ENCODE measurements at places on chromosomes 1 and 21.

- no peak for DNase-seq
Measured at GRCh38 chr1:219427403-219427802, 185.5 kb downstream of the ZC3H11B start.

DNA sequence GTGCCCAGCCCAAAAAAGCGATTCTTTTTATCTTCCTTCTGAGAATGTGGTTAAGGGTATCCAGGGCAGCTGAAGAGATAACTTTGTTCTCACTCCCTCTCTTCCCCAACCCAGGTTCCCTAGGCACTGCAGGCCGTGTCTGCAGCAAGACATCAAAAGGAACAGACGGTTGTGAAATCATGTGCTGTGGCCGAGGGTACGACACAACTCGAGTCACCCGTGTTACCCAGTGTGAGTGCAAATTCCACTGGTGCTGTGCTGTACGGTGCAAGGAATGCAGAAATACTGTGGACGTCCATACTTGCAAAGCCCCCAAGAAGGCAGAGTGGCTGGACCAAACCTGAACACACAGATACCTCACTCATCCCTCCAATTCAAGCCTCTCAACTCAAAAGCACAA, 11.4 kb downstream of the WNT2B start:
- no peak for DNase-seq

GRCh38 chr1:83978056-83978455, 20.9 kb downstream of the TTLL7 start:
- no peak for DNase-seq

- DNase-seq, result no peak
Measured at GRCh38 chr21:26280148-26280547, 109.6 kb upstream of the APP start.

DNA sequence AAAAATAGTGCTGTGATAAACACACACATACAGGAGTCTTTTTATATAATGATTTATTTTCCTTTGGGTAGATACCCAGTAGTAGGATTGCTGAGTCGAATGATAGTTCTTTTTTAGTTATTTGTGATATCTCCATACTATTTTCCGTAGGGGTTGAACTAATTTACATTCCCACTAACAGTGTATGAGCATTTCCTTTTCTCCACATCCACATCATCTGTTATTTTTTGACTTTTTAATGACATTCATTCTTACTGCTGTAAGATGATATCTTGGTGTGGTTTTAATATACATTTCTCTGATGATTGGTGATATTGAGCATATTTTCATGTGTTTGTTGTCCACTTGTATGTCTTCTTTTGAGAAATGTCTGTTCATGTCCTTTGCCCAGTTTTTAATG, 78.3 kb downstream of the NIBAN1 start:
- DNase-seq, result no peak

GRCh38 chr1:76957961-76958360, 90.7 kb downstream of the ST6GALNAC5 start:
- DNase-seq, result no peak

DNA sequence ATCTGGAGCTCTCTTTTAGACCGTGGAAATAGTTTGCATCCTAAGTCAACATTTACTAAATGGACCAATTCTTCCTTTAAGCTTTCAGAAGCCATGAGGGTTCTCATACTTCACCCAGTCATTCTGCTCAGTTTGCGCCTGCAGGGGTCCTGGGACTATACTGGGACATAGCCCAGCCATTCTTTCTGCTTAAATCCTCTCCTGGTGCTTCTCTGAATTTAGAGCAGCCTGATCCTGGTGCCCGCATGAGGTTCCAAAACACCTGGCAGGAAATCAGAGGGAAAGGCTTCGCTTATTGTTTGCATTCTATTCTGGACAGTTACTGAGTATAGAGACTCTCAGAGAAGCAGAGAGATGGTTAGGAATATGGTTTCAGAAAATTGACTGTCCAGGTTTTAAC, 27.0 kb downstream of the TNN start:
- no peak for DNase-seq

GRCh38 chr1:3908886-3909517, 8.9 kb upstream of the C1orf174 start:
- DNase-seq, result no peak

Data from CD14-positive monocyte (primary cell).